NCI-H526 treated with DMSO at 0.1 percent for 48 hours (cell line): ENCODE measurements at places on chromosomes 3 and 15.

GRCh38 chr3:3646934-3647333 is 152.3 kb upstream of the LRRN1 start:
- no peak for DNase-seq

DNA sequence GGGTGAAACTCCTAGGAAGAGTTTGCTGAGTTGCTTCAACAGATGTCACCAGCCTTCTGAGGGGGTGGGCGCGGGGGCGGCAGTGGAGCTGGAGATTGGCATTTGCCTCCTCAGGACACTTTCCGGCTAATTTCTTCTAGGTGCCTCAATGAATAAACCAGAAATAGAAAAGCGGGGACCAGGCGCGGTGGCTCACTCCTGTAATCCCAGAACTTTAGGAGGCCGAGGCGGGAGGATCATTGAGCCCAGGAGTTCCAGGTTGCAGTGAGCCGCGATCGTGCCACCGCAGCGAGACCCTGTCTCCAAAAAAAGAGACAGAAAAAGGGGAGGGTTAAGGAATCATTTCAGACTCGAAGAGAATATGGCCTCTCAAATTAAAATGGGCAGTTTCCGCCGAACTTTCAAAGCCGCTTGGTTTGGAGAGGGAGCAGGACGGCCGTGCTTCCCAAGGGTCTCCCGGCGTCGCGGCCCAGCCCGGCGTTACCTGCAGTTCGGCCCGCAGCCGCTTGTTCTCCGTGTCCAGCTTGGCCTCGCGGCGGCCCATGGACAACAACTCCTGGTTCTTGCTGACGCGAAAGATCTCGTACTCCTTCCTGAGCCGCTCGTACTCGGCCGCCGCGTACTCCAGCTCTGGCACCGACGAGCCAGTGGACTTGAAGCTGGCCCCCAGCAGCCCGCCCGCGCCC is 587 bp downstream of the NPHP3 start:
- DNase-seq: peak; percentile 54

GRCh38 chr3:8778475-8778874 is 9.1 kb upstream of the OXTR start:
- DNase-seq: no peak

GRCh38 chr3:112351036-112351435 is 18.1 kb downstream of the CD200 start:
- no peak for DNase-seq

- no peak for DNase-seq
These were observed 210.3 kb downstream of the RAP2B start for GRCh38 chr3:153372326-153372725.

DNA sequence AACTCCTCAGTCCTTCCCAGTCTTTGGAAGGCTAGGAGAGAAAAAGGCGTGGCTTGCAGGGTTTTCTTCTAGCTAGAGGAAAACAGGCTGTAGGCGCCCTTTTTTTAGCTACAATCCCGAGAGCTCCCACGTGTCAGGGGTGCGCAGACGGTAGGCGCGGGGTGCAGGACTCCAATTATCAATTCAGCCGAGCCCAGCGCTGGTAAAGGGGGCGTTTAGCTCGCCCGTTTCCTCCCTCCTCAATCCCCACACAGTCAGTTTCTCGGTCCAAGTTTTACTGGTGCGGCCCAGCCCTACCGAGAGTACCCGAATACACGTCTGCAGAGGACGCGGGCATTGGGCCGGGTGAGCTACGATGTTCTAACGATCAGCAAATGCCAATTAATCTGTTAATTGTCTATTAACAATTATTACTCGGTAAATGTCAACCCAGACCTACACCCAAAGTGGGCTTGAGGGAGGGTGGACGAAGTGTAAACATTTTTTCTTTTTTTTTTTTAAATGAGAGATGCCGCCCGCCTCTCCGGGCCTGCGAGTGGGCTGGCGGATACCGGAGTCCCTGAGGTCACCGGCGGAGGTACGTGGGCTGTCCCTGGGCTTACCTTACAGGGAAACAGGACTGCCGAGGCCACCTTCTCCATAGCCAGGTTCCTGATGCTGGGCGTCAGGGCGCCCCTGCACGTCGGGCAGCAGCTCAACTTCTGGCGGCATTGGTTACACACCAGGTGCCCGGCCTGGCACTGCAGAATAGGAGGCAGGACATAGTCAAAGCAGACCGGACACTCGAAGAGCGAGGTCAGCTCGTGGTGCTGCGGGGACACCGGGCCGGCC is 923 bp downstream of the SIAH2 start:
- DNase-seq: peak; percentile 60

- DNase-seq: no peak
These were observed 149.1 kb upstream of the CD96 start for GRCh38 chr3:111392894-111393398.

- DNase-seq: no peak
These were observed 39.2 kb downstream of the ROPN1B start for GRCh38 chr3:126008219-126008618.

GRCh38 chr3:94101860-94102259 is 39.0 kb downstream of the NSUN3 start:
- DNase-seq: no peak

DNA sequence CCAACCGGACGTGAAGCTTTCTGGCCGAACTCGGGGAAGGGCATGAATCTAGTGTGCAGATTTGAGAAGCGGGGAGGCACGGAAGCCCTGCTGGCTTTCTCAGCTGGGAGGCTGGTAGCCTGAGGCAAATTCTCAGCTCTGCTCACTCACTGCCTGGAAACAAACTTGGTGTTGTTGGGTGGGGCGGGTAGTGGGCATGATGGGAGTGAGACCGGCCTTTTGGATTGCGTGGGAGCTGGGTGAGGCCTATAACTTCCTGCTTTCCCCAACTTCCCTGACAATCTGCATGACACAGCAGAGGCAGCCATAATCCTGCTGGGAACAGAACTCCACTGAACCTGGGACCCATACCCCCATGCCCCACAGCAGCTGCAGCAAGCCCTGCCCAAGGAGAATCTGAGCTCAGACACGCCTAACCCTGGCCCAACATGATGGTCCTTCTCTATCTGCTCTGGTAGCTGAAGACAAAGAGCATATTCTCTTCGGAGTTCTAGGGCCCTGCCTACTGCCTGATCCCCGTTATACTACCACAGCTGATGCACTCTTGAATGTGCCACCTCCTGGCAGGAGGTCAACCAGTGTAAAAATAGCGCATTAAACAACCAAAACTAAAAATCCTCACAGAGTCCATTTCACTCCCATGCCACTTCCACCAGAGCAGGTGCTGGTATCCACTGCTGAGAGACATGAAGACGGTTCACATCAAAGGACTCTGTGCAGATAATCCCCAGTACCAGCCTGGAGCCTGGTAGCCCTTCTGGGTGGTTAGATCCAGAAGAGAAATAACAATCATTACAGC is 44.7 kb downstream of the CEP70 start:
- no peak for DNase-seq

DNA sequence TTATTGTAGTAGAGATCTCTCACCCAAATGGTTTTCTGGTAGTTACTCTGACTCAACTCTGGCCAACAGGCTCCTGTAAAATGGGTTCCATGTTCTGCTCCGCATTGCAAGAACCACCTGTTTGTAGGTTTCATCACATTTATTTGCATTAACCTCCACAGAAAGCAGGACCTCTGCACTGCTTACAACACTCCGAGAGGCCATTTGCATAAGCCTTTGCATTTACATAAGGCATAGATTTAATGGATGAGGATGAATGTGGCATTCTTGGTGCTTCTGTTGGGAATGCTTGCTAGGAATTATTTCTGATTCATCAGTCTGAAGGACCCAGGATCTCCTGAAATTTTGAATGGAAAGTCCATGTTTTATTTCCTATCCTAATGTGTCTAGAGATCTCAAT is 320.1 kb downstream of the ZNF621 start:
- peak; percentile 76 for DNase-seq
